Choroid plexus epithelial cell (primary cell): ENCODE measurements at places on chromosomes 5 and 9.
A peak's percentile ranks its signal among the peaks of the same experiment; 100 is the strongest.

- DNase-seq = no peak
Measured at GRCh38 chr9:111604054-111604615, 4.7 kb upstream of the PTGR1 start.

- peak; percentile 22 for DNase-seq
Measured at GRCh38 chr5:136285096-136285855, 80.1 kb downstream of the TRPC7 start.

DNA sequence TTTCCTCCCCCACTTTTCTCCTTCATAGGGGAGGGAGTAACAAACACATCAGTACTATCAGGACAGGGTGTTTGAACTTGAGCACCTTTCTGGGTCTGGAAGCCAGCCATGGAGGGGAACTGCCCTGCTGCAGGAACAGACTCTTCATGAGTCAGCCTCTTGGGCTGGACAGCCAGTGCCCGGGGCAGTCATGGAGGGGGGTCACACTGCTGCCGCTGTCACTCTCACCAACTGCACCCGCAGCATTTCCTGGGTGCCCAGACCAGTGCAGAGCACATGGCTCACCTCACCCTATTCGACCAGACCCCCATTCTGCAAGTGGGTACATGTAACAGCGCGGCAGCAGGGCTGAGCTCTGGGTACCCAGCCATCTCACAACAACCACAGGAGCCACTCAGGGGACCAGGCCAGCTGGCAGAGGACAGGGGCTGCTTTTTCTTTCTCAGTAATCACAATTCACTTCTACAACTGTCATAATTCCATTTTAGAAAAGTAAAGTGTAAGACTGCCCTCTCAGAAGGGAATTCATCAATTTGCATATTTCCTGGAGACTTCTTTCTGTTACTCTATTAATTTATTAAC, 118.4 kb downstream of the CTNND2 start:
- DNase-seq = no peak

DNA sequence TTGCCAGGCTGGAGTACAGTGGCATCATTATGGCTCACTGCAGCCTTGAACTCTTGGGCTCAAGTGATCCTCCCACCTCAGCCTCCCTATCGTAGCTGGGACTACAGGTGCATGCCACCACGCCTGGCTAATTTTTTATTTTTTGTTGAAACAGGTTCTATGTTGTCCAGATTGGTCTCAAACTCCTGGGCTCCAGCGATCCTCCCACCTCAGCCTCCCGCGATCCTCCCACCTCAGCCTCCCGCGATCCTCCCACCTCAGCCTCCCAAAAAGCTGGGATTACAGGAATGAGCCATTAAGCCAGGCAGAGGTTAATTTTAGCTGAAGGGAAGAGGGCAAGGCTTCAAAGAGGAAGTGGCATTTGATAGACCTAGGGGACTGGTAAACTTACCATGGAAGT, 32.8 kb upstream of the CCNB1 start:
- no peak for DNase-seq

GRCh38 chr9:16131264-16131663, 578.4 kb downstream of the CCDC171 start:
- peak; percentile 89 for DNase-seq

DNA sequence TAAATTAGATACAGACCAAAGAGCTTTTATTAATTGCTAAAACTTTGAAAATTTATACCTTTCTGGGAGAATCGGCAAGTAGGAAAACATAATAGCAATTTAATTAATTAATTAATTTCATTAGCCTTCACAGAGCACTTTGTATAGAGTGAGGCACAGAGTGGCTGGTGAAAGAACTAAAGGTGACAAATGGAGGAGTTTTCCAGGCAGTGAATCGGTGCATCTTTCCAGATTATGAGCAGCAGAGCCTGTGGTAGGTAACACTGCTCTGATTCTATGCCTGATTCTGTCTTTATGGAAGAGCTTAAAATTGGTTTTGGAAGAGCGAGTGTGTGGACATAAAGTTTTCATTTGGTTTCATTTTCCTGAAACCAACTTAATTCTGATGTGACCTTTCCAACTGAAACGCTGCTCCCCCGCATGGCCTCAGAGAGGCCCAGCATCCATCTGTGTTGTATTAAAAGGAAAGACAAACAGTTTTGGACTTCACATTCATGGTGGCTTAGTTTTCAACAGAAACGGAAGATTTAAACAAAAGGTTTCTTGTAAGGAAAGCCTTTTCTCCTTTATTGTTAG, 188.9 kb upstream of the RPS23 start:
- DNase-seq = peak; percentile 75

- no peak for DNase-seq
Measured at GRCh38 chr9:110389148-110389750, 51.6 kb upstream of the TXNDC8 start.

GRCh38 chr5:146731909-146732659, 146.5 kb downstream of the PPP2R2B start:
- peak; percentile 93 for DNase-seq

DNA sequence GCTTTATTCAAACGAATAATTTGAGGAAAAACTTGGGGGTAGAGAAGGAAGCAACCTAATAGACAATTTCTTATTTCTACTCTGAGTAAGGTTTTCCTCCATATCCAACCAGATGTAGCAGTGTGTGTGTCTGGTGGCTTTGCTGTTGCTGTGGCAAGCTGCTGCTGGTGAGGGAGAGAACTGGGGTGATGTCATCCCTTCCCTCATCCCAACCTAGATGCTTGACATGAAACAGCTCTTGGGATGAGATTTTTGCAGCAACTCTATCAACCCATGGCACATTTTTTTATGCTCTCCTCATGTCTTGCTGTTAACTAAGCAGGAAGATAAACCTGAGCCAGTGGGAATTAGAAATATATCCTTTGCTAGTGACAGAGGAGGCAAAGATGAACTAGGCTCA, 135.8 kb downstream of the PCSK1 start:
- DNase-seq = peak; percentile 89

DNA sequence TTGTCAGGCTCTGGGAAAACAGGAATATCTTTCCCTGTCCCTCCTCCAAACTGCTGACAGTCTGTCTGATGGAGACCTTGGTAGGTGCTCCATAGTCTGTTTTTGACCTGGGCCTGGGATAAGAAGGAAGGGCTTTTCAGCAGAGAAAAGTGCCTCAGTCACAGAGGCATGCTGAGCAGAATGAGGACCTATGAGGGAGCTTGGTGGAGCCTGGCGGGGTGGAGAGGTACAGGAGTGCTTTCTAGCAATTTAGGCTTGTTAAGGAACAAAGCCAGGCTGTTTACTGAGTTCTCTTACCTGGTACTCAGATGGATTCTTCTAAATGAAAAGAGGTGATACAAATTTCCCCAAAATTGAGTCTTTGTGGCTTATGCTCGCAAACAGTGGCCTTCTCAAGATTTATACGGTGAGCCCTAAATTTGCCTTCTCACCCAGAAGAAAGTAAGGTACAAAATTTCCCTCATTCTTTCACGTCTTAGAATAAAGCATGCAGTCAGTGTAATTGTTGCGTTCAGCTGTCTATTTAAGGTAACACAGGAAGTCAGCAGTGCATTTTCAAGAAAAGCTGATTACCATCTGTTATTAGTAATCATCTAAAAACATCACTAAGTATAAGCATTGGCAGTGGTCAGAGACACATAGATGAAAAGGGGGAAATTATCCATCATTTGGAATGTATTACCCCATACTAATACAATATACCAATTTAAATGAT, 28.6 kb upstream of the IL13 start:
- DNase-seq = no peak

- peak; percentile 71 for DNase-seq
Measured at GRCh38 chr5:98942847-98943246, 14.0 kb upstream of the CHD1 start.

DNA sequence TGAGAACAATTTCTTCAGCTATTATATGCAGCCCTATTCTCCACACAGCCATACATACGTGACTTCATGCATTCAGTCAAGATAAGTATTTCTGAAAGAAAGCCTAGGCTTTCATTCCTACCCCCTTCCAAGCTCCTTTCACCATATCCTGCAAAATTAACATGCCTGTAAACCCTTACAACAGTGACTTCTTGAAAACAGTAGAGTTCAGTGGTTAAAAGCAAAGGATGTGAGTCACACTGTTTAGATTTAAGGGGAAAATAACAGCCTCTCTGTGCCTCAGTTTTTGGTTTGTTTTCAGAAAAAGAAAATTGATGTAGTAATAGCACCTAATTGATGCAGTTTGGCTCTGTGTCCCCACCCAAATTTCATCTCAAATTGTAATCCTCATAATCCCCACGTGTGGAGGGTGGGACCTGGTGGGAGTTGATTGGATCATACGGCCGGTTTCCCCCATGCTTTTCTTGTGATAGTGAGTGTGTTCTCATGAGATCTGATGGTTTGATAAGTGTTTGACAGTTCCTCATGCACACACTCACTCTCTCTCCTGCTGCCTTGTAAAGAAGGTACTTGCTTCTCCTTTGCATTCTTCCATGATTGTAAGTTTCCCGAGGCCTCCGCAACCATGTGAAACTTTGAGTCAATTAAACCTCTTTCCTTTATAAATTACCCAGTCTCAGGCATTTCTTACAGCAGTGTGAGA, 264.8 kb downstream of the CETN3 start:
- peak; percentile 72 for DNase-seq

GRCh38 chr5:33470544-33470943, 29.8 kb downstream of the TARS1 start:
- peak; percentile 93 for DNase-seq

GRCh38 chr9:137461663-137462395, 2.7 kb upstream of the NSMF start:
- DNase-seq = peak; percentile 71

DNA sequence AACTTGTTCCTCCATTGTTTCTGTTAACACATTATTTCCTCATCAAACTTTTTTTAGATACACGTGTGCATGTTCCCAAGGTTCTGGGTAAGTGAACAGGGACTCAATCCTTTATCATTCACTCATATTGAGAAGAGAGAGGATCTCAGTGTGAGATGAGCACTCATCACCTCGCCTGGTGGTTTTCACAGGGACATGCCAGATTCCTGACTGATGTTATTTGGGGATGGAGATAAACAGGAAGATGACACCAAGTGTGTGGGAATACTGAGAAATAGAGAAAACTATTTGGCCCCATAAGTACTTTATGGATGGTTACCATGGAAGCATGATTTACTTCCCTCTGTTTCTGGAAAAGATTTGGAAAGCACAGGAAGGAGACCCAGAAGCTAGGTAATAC, 533.3 kb upstream of the DMAC1 start:
- no peak for DNase-seq

- no peak for DNase-seq
Measured at GRCh38 chr5:71582945-71583584, 4.1 kb upstream of the MCCC2 start.

- no peak for DNase-seq
Measured at GRCh38 chr9:34452568-34452967, 5.8 kb downstream of the FAM219A start.

DNA sequence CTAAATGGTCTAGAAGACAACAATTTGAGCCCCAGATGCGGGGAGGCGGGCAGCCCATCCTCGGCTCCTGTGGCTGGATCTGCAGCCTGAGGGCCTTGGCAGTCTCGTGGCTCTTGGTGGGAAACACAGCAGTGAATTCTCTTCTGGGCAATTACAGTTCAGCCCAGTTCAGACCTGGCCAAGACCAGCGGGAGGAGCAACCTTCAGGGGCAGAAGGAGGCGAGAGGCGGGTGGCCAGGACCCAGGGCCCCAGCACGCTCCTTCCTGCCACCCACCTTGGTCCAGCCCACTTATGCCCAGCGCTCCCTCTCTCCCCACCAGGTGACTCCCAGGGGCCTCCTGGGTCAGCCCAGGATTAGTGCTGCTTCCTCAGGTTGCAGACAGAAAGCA, 7.8 kb downstream of the MYMK start:
- DNase-seq = no peak

GRCh38 chr9:93295031-93295430, 111.1 kb downstream of the WNK2 start:
- no peak for DNase-seq

DNA sequence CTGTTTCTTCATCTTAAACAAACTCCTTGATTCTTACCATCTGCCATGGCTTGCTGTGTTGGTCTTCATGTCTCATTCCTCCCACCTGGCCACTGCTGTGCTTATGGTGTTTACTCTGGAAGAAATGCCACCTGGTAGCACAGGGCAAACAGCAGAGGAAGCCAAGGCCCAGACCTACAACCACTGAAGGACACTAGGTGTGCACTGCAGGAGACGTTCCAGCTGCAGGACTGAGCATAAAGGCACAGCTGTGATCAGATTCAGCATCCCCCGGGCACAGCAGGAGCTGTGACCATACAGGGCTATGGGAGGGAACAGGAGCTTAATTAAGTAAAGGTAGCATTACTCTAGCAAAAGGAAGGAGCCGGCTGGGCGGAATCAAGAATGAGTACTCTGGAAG, 12.6 kb upstream of the GNAQ start:
- no peak for DNase-seq

- peak; percentile 30 for DNase-seq
Measured at GRCh38 chr9:81574405-81574804, 114.9 kb downstream of the TLE1 start.

- no peak for DNase-seq
Measured at GRCh38 chr9:132451276-132451675, 41.3 kb downstream of the CFAP77 start.

DNA sequence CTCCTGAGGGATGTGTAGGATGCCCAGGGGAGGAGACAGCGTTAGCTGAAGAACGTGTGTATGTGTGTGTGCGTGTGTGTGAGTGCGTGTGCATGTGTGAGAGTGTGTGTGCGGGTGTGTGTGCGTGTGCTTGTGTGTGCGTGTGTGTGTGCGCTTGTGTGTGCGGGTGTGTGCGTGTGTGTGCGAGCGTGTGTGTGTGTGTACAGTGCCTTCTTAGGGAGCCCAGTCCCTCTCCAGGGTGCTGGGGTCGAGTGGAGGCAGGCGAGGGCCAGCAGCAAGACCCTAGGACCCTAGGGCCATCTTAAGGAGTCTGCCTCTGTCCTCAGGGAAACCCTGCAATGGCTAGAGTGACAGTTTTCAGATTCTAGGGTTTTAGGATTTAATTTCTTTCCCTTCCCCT, 26.0 kb upstream of the STXBP1 start:
- DNase-seq = no peak

DNA sequence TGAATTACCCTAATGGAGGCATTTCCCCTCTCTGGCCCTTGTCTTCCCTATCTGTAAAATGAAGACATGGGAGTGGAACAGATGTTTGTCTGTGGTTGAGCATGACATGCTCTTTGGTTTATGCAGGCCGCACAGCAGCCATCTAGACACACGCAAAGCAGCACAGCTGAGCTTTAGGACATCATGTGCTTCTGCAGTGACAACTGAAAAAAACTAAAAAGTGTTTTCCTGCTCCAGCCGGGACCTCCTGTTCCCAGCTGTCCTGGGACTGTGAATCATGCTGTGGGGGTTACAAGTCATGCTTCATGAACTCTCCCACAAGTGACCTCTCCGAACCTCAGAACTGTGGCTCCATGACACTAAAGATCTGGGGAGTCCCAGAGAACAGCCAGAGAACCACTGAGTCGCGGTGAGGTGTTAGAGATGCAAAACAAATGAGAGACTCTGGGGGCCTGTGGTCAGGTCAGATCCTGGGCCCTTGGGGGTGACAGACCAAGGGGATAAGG, 1.7 kb downstream of the SMIM3 start:
- DNase-seq = peak; percentile 62
